ENCODE measurements at places on chromosomes 7 and 10.

GRCh38 chr10:123555616-123556015 lies 110.5 kb upstream of the GPR26 start:
- DNase-seq, result no peak

DNA sequence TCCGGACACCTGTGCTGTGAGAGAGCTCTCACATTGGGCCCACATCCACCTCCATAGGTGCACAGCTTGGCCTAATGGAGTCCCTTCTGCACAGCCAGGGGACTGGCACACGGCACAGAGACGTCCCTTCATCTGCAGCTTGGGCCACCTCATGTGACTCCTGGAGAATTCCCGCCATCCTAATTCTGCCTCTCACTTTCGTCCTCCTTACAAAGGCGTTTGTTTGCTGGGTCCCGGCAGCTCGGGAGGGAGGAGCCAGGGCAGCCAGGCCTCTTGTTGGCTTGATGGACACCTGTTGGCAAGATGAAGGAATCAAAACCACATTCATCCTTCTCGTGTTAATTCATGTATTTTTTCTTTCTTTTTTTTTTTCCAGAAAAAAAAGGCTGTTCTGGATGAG lies 30.7 kb upstream of the TTYH3 start:
- DNase-seq, result no peak

GRCh38 chr7:155466142-155466813 lies 8.3 kb downstream of the EN2 start:
- DNase-seq, result no peak

- DNase-seq, result no peak
These were observed 150.0 kb downstream of the ZNF33B start for GRCh38 chr10:42488416-42488815.

GRCh38 chr7:34016876-34017275 lies 111.5 kb downstream of the BMPER start:
- DNase-seq, result no peak

- DNase-seq, result no peak
These were observed 205.2 kb upstream of the SVIL start for GRCh38 chr10:29839826-29840515.

DNA sequence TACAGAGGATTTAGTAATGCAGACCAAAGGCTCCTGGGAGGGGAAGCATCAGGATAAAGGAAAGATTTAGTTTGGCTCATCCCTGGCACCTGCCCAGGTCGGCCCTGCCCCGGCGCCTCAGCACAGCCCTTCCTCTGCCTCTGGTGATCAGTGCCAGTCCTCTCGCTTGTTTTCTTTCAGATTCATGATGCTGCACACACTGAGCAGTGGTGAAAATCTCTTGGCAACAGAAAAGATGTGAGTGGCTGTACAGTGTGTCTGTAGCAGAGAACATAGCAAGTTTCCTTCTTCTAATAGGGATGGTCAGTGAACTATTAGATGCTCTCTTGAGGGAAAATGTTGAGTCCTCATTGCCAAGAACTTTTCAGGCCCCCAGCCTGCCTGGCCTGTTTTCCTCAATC lies 994.1 kb downstream of the KCNMA1 start:
- no peak for DNase-seq

GRCh38 chr7:120272261-120272660 lies 714 bp upstream of the KCND2 start:
- DNase-seq, result peak; percentile 53

DNA sequence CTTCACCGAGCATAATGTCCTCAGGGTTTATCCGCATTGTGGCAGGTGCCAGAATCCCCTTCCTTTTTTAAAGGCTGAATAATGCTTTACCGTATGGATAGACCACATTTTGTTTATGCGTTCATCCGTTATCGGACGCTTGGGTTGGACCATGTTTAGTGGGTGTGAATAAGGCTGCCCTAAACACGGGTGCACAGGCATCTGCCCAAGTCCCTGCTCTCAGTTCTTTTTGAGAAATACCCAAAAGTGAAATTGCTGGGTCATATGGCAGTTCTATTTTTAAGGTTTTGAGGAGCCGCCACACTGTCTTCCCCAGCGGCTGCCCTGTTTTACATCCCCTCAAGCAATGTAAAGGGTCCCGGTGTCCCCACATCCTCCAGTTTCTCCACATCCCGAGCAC lies 121.6 kb downstream of the DYNC2I1 start:
- DNase-seq, result no peak

- DNase-seq, result no peak
These were observed 49.2 kb downstream of the ODAD2 start for GRCh38 chr10:27949528-27950241.

GRCh38 chr10:118698421-118698820 lies 56.3 kb downstream of the CACUL1 start:
- DNase-seq, result peak; percentile 34

DNA sequence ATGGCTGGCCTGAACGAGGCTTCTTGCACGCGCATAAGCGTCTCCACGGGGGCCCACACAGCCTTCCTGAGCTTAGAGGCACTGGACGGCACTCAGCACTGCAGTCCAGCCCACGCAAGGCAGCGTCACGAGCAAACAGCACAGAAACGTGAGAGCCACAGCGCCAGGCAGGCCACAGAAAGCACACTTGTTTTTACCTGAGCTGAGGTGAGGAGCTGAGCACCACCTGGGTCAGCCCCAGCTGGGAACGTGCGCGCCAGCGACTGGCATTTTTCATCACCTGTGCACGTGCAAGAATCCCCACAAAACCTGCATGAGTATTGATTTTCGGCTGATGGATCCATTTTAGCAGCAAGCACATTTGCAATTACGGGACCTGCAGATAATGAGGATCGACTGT lies 26.7 kb downstream of the IQCE start:
- no peak for DNase-seq

DNA sequence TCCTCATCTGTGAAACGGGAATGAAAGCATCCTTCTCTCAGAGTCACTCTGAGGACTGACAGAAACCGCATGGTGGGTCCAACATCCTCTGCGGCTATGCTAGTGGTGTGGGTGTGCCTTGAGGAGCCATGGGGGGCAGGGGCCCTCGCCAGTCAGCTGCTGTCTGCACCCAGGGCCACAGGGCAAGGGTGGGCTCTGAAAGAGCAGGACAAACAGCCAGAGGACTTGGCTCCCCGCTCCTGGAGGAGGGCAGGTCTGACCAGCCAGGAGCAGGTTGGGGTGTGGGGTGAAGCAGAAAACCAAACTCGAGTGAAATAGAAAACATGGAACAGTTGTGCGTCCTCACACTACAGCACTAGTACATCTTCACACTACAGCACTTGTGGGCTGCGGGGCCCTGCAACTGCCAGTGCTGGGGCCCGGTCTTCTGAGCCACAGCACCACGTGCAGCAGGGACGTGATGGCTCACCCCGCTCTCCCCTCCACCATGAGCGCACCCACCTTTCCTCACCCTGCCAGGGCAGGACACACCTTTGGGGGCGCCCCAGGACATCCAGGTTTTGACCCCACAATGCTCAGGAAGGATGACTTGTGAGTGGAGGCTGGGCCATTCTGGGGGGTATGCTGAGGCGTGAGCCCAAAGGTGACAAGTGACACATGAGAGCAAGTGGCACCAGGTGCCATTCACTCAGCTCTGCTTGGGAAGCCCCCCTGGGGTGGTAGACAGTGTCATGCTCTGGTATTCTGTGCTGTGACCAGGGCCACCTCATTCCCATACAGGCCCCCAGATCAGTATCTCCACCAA lies 96.1 kb upstream of the RET start:
- no peak for DNase-seq

DNA sequence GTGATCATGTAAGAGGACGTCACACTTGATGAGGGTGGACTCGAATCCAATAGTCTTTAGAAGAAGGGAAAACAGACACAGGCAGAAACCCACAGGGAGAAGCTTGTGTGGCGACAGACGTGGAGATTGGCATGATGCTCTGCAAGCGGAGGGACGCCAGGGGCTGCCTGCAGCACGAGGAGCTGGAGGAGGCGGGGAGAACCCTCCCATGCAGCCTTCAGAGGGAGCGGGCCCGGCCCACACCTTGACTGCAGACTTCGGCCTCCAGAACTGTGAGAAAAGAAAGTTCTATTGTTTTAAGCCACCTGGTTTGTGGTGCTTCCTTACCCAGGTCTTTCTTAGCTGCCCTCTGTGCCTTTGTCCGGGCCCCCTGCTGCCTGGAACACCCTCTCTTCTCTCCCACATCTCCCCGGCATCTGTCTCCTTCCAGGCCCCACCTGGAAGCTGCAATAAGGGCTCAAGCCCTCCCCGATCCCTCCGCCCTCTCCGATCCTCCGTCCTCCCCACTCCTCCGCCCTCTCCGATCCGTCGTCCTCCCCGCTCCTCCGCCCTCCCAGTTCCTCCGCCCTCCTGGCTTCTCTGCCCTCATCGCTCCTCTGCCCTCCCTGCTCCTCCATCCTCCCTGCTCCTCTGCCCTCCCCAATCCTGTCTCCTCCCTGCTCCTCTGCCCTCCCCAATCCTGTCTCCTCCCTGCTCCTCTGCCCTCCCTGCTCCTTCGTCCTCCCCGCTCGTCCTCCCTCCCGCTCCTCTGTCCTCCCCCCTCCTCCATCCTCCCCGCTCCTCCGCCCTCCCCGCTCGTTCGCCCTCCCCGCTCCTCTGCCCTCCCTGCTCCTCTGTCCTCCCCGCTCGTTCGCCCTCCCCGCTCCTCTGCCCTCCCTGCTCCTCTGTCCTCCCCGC lies 17.4 kb upstream of the PRKAG2 start:
- no peak for DNase-seq

DNA sequence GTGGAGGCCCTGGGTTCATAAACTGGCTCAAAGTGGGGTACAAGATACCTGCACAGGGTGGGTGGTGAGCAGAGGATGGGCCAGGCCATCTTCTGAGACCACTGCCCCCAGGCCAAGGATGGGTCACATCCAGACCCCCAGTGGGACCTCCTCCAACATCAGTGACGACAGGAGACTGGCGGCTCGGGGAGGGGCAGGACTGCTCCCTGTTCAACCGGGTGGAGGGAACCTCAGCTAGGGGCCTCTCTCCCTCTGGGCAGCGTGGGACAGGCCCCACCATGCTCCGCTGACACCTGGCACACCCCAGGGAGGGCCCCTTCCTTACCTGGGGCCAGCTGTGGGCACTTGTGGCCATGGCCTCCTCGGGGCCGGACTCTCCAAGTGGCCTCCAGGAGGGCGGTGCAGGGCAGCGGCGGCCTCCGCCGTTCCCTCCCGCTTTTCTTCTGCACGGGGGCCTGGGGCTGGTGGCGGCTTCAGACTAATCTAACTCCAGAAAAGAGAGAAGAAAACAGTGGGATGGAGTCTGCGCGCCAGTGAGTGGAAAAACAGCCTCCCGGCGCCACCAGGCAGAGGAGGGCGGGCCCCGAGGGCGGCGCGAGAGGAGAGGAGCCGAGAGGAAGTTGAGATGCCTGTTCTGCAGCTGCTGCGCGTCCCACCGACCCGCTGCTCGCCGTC lies at the start of gene CALHM2:
CALHM2 (minus strand) TSS at position 540 of the 675 bp plus-strand sequence. CDS start 2,429 bp downstream, outside the sequence.
- no peak for DNase-seq

GRCh38 chr10:12381536-12382156 lies 32.3 kb downstream of the CAMK1D start:
- no peak for DNase-seq

GRCh38 chr7:47298636-47299035 lies 283.3 kb downstream of the TNS3 start:
- no peak for DNase-seq

DNA sequence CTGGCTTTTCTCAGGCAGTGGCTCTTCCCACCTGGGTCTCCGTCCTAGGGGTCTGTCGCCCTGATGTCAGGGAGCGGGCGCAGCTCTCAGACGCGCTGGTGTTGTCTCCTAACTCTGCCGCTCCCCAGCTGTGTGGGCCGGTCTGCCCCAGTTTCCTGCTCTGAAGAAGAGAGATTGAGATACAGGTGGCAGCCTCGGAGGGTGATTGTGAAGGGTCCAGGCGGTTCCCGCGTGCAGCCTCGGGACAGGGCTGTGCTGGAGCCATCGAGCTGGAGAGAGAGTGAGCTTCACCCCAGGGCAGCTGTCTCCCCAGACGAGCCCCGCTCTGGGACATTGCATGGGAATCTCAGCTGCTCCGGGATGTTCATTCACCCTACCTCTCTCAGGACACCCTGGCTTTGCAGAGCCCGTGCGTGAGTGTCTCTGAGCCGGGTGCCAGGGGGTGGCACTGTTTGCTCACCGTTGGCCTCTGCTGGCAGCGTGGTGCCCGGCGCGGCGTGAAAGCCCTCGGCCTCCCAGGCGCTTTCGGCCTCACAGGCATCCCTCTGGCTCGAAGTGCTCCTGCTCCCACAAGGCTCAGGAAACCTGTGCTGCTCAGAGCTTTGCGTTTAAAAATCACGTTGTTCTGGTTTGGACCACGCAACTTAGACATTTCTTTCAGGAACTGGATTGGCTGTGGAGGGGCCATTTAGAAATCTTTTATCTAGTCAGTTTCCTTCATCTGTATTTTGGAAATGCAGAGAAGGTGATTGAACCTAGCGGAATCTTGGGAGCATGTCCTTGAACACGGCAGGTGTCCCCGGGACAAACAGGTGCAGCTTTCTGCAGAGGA lies 33.8 kb upstream of the ZFAND2A start:
- DNase-seq, result no peak

DNA sequence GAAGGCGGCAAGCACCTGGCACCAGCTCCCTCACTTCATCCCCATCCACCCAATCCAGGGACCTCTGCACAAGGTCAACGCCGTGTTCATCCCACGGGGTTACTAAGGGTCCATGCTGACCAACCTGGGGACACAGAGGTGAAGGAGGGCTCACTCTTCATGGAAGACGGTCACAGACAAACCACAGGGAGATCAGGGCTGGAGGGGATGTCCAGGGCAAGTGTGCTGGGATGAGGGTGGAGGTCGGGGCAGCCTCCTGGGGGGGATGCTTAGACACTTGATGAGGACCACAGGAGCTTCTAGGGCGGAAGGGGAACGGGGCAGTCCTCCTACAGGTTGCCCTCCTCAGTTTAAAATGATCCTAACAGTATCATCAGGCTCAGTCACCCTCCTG lies 46.7 kb downstream of the FAM53B start:
- DNase-seq, result no peak

- DNase-seq, result no peak
These were observed 49.1 kb downstream of the GNA12 start for GRCh38 chr7:2794836-2795636.

- no peak for DNase-seq
These were observed 31.9 kb downstream of the SCRN1 start for GRCh38 chr7:29957521-29958310.

GRCh38 chr7:146346096-146346495 lies 229.5 kb downstream of the CNTNAP2 start:
- no peak for DNase-seq

- no peak for DNase-seq
These were observed 210.5 kb upstream of the YAE1 start for GRCh38 chr7:39355664-39356063.

DNA sequence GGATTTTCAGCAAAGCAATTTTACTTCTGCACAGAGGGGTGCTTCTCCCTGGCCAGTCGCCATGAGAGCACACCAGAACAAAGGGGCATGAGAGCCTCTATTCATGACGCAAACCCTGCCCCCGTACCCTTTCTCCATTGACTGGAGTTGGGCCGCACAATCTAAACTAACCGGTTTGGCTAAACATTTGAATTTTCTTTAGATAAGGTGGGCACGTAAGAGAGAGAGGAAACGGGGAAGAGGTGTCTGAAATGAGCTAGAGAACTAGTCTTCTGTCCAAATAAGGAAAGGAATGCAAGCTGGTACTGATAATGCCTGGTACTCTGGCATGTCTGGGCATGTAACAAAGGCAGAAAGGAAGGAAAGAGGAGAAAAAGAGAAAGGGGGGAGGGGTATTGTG lies 13.2 kb upstream of the SCIN start:
- DNase-seq, result no peak

- DNase-seq, result peak; percentile 67
These were observed 63.9 kb upstream of the AHR start for GRCh38 chr7:17234398-17235031.

All from GM12864 (cell line).